ENCODE measurements at places on chromosomes 3 and 15.

DNA sequence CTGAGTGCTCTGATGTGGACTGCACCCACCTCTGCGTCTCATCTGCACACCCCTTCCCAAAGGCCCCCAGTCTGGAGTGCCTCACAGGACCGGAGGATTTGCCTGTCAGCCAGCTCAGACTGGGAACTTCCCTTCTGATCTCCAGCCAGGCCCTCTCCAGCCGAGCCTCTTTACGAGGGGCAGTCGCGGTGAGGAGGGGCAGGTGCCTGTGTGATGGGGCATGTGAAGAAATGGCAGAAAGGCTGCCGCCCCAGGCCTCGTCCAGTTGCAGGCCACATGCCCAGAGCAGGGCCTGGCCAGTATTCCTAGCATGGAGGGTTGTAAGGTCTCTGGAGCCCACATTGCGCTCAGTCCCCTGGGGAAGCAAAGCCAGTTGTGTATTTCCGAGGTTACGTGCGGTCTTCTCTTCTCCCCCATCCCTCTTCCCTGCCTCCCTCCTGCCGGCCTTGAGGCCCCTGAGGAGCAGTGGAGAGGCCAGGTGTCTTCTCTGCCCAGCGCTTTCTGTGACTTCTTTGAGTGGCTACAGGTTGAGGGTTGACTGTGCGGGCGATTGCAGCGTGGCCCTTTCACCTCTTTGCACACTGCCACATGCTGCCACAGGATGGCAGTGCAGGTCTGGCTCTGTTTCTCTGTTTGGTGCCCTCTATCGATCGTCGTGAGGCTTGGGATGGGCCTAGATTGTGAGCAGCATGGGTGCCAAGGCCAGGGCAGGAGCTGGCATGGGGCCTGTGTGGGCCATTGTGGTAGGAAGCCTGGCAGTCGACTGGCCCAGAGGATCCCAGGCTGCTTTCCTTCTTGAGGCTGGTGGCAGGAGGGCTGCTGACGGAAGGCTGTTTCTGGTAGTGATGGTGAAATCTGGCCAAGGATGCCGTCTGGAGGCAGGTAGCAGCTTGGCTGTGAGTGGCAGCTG is 5.3 kb downstream of the CLK3 start:
- DNase-seq, result peak; percentile 77

DNA sequence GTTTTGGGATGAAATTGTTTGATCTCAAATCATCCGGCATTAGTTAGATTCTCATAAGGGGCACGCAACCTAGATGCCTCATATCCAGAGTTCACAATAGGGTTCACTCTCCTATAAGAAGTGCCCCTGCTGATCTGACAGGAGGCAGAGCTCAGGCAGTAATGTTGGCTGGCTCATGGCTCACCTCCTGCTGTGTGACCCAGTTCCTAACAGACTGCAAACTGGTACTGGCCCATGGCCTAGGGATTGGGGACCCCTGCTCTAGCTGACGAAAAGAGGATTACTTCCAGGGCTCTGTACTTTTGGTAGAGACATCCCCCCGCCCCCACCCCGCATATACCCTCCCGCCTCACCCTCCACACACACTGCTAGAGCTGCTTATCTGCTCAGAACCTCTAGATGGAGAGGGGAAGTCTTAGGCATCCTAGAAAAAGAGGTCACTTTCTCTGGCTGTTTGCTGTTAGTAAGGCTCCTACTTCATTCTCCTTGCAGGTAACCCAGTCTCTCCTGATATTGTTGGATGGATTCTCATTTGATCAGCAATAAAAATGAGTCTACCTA is 923.1 kb downstream of the CADM2 start:
- no peak for DNase-seq

GRCh38 chr3:107452436-107452835 is 70.3 kb upstream of the BBX start:
- DNase-seq, result no peak

DNA sequence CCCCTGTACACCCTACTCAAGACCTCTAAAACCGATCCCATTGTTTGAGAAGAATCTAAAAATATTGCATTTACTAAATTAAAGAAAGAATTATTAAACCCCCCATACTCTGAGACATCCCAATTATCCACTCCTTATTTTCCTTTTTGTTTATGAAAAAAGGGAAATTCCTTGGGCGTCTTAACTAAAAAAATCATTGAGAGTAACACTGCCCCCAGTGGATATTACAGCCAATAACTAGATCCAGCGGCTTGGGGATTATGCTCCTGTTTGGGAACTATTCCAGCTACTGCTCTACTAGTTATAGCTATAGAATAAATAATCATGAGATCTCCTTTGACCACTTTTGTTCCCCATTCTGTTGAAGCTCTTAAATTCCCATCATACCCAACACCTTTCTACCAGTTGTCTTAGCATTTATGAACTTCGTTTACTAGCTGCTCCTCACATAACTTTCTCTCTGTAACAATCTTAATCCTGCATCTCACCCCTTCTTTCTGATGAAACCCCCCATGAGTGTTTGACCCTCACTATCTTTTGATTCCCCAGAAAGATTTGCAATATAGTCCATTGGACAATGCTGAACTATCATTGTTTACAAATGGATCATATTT is 12.7 kb upstream of the CFAP91 start:
- DNase-seq, result no peak

DNA sequence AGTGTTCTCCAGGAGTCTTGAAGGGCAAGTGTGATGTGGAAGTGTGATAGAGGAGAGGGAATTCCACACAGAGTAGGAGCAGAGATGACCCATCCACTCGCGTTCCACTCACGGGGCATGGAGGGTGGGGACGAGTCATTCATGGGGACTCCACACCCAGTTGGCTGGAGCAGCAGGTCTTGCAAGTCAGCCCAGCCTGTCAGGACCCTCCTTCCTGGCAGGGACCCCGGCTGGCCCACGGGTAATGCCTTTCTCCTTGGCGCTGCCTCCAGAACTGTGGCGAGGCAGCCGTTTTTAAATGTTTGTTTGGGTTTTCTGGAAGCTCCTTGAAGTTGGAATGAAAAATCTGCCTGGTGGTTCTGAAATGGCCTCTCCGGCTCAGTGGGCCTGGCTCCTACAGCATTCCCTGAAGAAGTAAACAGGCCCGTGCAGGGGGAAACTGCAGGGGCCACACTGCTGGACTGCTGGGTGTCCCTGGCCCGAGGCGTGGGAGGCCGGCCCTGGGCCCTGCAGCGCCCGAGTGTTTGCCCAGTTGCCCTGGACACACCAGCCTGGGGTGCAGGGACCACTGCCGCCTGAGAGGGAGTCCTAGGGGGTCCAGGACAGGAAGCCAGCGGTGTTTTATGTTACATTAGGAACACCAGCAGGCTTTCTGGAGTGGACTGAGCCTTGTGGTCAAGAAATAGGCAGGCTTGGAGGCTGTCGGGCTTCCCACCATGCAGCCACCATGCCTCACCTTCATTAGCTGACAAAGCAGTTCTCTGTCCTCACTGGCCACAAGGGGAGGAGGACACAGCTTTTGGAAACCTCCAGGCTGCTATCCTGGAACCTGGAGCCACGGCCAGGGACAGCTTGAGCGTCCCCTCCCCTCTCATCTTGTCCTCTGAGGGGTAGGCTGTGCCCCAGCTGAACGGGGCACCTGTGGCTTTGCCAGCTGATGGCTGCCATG is 61.3 kb downstream of the CEMIP start:
- no peak for DNase-seq

DNA sequence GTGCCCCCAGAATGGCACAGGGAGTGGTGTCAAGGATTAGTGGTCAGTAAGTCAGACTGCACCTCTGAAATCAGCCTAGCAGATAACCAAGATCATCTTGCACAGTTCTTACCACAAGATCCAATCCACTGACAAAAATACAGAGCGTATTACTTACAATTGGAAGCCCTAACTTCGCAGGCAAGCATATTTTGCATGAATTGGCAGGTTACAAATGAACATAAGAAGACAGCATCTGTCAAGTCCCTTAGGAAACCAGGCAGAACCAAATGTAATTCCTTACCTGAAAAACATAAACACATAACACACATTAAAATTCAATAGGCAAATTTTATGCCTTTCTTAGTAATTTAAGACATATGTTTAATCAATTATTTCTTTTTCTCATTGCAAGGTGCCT is 293.4 kb downstream of the MAGI1 start:
- DNase-seq, result no peak

DNA sequence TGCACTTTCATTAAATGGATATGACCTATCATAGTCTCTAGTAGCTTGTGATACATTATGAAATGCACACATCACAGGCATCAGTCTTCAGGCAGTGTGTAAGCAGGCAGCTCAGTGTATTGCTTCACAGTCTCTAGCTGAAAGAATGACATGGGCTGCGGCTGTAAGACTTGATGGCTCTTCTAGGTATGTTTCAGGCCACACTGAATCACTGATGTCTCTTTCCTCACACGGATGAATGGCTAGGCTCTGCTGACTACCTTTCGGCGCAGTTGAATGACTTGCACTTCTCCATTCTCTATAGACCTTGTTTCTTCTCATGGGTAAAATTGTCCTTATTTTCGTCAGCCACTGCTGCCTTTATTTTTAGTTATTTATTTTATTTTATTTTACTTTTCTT is 15.4 kb downstream of the APH1B start:
- no peak for DNase-seq

GRCh38 chr15:66899555-66900350 is 165.6 kb upstream of the SMAD3 start:
- no peak for DNase-seq

DNA sequence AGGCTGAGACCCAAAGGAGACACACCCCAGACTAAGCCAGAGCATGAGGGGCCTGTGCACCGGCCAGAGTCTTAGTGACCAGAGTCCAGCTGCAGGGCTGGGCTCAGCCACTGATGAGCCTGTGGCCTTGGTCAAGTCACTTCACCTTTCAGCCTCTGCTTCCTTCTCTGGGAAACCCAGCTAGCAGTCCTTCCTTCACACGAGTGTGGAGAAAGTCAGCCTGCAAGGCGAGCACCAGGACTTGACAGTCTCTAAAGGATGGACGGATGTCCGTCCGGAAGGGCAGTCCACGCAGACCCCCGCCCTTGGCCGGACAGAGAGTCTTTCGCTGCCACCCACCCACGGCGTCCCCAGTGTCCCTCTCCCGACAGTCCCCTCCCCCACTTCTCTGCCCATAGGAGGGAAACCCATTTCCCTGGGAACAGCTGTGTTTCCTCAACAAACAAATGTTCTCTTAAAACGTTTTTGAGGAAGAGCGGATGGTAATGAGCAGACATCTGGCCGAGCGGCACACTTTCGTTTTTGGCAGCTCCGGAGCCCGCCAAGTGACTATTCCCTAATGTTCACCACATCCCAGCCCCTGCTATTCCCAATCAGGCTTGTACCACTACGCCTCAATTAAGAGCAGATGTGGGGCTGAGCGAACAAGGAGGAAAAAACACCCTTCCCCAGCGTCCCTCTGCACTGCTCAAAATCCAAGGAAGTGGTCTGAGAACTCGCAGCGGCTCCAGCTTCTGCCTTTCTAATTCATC is 129.1 kb upstream of the SMAD3 start:
- no peak for DNase-seq

DNA sequence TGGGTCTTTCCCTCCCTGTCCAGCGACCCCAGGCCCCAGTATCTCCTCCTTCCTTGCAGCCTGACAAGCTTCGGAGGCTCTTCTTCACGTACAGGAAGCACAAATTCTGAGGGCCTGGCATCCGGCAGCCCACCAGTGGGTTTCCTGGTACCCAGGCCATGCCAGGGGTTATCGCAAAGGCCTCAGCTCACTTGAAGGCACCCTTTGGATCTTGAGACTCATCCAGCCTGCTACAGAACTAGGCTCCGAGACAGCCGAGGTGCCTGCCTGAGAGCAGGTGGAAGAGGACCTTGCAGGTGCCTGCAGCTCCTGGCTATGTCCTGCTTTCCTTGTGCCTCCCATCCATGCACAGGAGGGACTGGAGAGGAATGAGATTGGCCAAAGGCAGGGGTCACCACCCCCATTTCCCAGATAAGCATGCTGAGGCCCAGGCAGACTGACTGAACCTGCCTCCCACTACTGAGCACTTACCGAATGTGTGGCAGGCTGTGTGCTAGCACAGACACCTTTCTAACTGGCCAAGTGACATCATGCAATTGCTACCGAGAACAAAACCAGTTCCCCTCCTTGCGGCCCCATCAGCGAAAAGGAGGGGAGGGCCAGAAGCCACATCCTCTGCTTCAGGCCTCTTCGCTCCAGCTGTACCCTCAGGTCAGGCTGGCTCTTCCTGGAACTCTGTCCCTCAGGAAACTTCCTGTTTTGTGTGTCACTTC is 11.2 kb downstream of the SH2D7 start:
- DNase-seq, result no peak

GRCh38 chr3:143769616-143770015 is 78.7 kb downstream of the SLC9A9 start:
- no peak for DNase-seq

DNA sequence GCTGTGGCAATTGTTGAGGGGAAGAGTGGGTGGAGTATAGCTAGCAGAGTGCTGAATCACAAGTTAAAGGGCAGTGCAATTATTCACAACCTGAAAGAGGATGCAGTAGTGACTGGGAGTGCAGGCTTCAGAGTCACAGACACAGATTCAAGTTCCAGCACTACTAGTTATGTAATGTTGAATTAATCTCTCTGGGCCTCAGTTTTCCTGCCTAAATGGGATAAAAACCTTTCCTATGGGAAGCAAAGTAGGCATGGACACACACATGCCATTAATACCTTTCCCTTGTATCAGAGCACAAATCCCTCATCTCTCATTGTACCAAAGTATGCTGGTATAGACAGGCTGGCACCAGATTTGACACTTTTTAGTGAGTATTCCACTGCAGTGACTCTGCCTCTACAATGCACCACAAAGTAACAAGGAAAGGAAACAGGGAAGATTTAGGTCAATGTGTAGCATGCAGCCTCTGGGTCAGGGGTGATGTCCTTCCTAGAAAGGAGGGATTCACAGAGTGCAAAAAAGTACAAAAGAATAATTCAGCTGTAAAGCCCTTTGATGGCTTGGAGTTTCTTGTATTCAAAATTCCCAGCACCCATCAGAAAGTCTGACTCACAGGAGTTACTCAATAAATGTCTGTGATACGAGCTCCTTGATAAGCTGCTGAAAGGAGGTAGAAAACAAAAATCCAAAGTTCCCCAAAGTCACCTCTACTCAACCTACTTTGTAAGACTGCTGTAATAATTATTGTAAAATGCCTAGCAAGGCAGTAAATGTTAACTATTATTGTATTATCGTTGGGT is 507.5 kb upstream of the TGFBR2 start:
- peak; percentile 19 for DNase-seq

DNA sequence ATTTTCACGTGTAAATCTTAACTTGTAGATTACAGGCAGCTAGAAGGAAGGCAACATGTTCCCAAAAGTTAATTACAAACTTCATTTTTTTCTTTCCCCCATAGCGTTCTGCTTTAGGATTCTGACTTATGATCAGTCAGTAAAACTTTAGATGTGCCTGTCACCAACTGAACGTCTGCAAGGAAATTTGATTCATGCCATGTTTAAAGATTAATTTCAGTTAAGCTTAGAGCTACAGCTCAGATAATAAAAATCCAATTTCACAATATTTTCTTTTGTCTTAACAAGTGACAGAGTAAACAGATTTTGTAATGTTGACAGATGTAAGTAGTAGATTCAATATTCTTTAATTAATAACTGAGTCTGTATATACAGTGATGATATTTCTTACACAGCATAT is 253.1 kb downstream of the NFKBIZ start:
- no peak for DNase-seq

- DNase-seq, result no peak
Measured at GRCh38 chr3:76615719-76616118, 424.2 kb upstream of the ROBO2 start.

- DNase-seq, result no peak
Measured at GRCh38 chr15:90171623-90172022, 29.5 kb upstream of the SEMA4B start.

- DNase-seq, result no peak
Measured at GRCh38 chr3:49867871-49868321, 1.8 kb downstream of the CAMKV start.
